ENCODE measurements at places on chromosomes 12 and 14.

DNA sequence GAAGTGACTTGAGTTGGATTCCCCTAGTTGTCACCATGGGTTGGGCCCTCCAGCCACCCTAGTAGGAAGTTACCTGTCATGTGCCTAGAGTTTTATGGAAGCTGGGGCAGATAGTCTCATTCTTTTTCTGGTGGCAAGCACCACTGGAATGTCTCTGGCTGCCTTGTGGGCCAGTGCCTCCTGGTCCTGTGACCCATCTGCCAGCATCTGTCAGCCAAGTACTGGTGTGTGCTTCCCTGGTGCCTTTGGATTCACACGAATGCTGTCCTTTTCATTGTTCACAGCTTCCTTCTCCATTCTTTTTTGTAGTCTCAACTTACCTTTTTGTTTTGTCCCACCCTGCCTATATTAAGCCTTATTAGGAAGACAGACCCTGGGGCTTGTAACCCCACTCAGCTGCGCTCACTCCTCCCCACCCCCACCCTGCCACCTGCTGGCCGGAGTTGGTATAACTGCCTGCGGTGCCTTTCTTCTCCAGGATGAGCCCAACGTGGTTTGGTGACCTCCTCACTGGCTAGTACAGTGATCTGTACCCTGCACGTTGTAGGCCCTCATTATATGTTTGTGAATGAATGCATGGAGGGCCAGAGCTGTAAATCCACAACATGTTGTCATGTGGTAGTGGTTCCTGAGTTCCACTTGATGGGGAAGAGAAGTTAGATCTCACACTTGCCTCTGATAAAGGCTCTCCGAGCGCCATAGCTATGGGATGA, 125.7 kb downstream of the TSPAN9 start:
- peak; percentile 58 for DNase-seq

- peak; percentile 21 for DNase-seq
Measured at GRCh38 chr14:24095271-24096068, 1.4 kb downstream of the PCK2 start.

DNA sequence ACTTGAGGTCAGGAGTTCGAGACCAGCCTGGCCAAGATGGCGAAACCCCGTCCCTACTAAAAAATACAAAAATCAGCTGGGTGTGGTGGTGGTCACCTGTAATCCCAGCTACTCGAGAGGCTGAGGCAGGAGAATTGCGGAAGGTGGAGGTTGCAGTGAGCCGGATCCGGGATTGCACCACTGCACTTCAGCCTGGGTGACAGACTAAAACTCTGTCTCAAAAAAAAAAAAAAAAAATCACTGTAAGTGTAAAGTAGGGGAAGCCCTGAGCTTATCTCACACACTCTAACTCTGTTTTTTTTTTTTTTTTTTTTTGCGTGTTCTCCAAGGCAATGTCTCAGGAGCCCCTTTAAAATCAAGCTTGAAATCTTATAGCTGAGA, 421 bp upstream of the RBMS2 start:
- DNase-seq: no peak

DNA sequence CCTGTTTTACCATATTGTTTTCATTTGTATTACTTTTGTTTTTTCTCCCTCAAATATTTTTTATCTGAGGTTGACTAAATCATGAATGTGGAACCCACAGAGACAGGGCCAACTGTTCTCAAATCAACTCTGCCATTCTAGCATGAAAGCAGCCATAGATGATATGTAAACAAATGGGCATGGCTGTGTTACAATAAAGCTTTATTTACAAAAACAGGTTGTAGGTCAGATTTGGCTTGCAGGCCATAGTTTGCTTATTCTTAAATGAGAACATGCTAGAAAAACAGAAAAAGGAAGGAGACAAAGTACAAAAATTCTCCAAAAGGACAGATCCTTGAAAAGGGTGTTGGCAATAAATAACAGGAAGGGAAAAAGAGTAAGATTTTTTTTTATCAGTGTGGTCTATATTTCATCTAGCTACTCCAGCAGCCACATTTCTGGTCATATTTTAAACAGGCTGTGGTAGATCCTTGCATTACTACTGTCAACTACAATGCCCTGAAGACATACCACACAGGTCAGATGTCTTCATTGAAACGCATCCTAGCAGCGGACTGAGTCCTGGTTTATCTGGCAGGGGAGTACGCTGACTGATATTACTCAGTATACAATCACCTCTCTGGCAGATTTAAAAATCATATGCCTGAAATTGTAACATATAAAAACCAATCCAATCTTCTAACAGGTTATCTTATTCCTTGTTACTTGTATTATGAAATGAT, 42.9 kb downstream of the SPPL3 start:
- DNase-seq: no peak

DNA sequence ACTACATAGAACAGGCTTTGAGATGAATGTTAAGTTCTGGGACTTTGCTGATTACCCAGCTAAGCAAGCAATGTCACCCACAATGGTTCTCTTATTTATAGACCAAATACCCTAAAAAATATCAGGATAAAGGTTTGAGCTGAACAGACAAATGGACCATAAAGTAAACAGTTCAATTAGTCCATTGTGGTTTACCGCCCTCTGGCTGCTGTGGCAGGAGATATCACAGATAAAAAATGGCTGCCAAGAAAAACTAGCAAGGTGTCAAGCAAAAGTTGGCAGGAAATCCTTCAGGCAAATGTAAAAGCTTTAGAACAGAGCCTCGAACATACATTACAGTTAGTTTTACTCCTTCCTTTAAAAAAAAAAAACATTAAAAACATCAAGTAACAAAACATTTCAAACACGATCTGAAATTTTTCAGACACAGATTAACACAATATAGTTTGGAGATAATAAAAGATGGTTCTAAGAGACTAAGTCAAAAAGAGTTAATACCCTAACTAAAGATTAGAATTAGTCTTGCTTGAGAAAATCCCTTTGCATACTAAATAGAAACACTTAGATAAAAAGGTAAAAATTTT, 41.3 kb downstream of the MED13L start:
- peak; percentile 87 for DNase-seq

DNA sequence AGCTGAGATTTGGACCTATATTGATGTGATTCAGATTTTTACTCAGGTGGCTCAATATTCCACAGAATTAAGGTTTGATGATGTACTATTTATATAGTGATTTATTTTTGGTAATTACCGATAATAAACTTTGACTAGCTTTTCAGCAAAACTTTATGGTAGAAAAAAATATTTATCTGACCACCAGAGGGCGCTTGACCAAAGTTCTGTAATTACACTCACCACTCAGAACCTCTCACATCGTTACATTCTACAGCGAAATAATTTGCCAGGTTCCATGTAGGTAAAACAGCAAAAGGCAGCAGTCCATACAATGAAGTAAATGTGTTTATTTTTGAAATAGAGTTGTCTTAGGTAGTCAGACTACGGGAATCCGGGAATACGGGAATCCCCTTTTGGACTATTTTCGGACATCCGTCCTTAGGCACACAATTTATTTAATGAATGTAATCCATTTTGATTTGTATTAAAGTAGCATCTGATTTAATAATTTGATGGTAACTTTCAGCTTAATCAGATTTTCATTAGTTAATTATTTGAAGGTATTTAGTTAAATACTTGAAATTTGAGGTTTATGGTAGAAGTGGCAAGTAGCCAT, 143.0 kb upstream of the DDHD1 start:
- DNase-seq: peak; percentile 48

DNA sequence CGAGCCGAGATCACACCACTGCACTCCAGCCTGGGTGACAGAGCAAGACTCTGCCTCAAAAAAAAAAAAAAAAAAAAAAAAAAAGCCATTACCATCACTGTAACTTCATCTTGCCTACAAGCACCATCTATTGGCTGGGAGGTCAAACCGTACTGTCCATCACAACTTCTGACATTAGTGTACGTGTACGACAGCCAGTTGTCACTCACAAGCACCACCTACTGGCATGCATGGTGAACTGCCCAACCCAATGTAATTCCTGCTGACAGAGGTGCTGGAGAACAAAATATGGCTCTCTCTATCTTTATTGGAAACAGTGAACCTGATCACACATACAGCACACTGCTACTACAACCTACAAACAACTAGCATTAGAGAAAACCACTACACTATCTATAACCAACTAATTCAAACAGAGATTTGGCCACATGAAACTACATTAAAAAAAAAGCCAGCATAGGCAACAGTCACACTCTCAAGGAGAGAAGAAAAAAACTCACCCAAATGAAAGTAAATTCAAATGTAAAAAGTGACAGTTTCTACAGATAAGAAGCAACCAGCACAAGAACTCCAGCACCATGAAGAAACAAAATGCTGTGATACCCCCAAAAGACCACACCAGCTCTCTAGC, 82.3 kb downstream of the PUS7L start:
- DNase-seq: peak; percentile 16

DNA sequence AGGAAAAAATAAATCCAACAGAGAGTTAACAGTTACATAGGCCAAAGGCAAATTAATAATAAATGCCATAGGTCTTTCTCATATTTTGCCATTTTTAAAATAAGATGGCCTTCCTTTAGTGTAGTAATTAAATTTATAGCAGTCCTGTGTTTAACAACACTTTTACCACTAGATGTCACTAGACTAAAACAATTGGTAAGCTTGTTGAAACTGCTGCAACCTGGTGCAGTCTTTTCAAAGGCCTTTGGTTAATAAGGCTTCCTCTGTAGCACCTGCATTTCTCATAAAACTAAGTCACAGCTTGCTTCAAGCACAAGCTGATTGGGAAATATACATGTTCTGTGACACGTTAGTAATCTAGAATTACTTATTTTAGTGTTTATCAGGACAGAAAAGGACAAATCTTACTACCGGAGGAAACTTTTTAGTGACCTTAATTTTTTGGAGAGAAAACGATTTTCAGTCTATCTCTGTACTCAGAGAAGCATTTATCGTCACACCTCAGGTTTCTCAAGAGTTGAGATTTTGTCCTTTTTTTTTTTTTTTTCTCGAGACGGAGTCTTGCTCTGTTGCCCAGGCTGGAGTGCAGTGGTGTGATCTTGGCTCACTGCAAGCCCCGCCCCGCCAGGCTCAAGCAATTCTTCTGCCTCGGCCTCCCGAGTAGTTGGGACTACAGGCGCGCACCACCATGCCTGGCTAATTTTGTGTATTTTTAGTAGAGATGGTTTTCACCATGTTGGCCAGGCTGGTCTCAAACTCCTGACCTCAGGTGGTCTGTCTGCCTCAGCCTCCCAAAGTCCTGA, 20.0 kb downstream of the BORCS5 start:
- DNase-seq: peak; percentile 73

DNA sequence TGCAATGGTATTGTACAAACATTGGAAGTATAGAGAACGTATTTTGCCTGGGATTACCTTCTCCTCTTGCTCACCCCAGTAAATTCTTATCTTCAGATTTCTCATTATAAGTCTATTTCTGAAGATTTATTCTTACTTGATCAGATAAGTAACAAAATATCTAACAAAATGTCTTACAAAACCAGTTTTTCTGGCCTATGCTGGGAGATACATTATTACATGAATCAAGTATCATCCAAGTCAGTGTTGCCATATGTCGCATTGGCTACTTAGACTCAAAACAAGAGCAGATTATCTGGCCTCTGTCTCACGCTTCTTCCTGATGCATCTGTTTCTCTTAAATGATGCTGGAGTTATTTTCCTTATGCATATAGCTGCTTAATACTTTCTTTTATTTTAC, 408.5 kb downstream of the CCER1 start:
- DNase-seq: no peak

GRCh38 chr12:79056775-79057174, 192.2 kb downstream of the SYT1 start:
- DNase-seq: peak; percentile 8

DNA sequence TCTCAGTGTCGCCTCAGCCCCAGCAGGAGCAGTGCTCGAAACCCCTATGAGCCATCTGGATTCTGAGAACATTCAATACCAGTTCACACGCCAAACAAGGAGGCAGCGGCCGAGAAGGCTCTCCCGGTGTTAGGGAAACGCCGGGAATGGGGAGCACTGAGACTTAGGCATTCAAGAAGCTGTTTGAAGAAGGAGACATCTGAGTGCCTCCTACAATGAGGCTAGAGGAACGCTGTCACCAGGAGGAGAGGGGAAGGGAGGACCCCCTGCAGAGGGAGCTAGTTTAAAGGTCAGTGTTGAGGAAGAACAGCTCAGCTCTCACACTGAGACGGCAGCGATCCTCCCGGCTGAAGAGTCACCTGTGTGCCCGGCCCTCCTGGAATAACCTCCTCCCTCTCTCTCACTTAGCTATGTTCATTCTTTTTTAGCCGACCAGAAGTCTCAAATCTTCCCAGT, 69.9 kb downstream of the SERPINA3 start:
- DNase-seq: no peak

DNA sequence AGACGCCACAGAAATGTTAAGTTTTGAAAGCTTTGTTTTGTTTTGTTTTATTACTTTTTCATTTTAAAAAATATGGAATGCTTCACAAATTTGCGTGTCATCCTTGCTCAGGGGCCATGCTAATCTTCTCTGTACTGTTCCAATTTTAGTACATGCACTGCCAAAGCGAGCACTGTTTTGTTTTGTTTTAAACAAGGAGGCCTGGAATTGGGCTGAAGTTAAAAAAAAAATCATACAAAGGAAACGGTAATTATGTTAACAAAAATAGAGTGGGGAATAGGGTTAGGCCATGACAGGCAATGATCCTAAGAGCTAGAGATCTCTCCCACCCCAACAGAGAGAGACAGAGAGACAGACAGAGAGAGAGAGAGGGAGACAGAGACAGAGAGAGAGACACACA, 57.0 kb downstream of the ZFP36L1 start:
- no peak for DNase-seq

DNA sequence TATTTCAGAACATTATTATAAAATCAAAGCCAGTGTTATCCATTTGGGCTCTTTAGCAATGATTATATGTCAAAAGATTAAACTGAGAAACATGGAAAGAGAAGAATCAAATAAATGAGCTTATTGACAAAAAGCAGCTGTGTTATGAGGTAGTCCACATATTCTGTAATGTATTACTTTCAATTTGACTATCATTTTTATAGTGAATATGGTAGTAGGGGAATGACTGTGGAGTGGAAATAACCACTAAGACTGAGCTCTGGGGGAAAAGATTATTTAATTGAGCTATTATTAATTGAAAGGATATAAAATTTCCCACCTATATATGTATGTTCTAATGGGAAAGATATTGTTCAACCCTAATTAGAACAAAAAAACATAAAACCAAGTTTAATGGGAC, 381.3 kb downstream of the TMTC2 start:
- DNase-seq: no peak

- DNase-seq: no peak
Measured at GRCh38 chr12:69024413-69024812, 91.4 kb upstream of the CPM start.

GRCh38 chr12:52677126-52677525, 3.1 kb downstream of the KRT1 start:
- DNase-seq: no peak

- no peak for DNase-seq
Measured at GRCh38 chr14:61225344-61225743, 55.8 kb downstream of the TMEM30B start.

DNA sequence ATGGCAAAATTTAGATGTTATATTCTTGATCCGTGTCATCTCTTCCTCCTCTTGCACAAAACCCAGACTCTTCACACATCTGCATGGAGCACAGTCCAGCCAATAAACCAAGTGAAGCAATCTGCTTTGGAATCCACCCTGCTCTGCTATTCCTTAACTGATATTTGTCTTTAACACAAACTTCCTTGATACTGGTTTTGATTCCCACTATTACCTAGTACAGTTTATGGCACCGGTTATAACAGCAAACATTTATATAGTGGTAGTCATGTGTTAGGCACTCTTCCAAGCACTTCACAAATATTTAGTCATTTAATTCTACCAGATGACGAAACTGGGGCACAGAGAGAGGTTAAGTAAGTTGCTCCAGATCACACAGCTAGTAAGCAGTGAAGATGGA, 12.5 kb downstream of the STYK1 start:
- DNase-seq: no peak
